Nucleus accumbens (tissue), 56 donors: ENCODE measurements at places on chromosomes 6 and 20.

GRCh38 chr6:121652223-121652622 is 216.8 kb downstream of the GJA1 start:
- DNase-seq = no peak

GRCh38 chr6:105022416-105022815 is 65.5 kb downstream of the LIN28B start:
- DNase-seq = no peak

GRCh38 chr6:131733376-131734016 is 22.7 kb upstream of the CTAGE9 start:
- DNase-seq = peak; percentile 66

DNA sequence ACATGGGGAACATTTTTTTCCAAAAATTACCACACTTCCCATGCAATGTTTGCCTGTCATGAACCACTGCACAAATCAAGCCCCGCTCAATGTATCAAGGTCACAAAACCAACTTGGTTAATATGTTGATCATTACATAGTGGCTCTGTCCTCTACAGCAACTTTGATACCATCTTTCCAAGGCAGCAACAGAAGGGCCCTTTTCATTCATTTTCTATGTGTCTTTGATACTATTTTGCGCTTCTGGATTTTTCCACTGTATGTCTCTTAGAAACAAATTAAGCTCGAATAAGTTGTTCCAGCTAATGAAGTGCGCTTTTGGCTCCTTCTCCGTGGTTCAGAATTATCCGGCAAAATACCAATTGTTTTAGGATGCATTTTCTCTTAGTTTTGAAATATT is 1.5 kb downstream of the ZHX3 start:
- DNase-seq = no peak

GRCh38 chr6:53646606-53647005 is 18.9 kb downstream of the KLHL31 start:
- DNase-seq = no peak

GRCh38 chr6:137950581-137950980 is 83.5 kb downstream of the TNFAIP3 start:
- DNase-seq = no peak

GRCh38 chr6:43807228-43808061 is 37.4 kb downstream of the VEGFA start:
- no peak for DNase-seq

DNA sequence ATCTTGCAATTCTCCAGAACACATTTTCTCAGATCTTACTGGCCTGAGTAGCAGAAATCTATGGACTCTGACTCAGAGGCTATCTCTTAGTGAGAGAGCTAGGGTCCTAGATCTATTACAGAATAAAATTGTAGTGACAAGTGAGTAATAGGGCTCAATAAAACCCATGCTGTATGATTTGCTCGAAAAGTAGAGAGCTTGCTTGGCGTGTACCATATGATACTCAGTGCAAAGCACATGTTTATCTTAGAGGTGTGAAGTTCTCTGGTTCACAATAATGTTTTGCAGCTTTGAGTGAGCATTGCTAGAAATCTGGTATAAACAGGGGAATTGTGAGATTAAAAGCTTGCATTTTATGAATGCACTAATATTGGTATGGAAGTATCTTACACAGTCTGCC is 87.8 kb upstream of the PRSS16 start:
- no peak for DNase-seq

DNA sequence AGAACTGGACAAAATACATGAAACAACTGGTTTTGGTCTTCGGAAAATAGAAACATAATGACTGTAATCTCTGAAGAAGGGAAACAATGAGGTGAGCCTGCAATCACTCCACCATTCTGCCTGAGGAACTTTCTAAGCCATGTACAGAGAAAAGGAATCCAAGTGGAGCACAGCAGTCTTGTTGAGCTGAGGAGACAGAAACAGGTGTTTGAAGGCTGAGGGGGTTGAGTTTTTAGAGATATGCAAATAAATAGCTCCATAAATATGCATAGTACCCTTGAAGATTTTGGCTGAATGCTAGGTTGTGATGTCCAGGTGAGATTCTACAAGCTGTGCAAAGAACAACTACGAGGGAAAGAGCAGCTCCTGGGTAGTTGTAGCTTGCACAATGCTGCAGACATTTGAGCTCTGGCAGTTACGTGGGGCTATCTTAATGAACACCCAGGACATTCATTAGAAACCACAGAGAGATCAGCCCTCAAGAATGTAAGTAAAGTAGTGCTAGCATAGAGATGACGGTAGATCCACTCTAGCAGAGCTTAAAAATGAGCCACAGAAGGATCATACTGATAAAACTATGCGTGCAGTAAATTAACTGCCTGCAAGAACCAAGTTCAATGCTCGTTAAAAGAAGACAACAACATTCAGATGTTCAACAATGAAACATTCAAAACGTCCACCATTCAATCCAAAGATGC is 24.3 kb downstream of the TUBB2B start:
- no peak for DNase-seq

DNA sequence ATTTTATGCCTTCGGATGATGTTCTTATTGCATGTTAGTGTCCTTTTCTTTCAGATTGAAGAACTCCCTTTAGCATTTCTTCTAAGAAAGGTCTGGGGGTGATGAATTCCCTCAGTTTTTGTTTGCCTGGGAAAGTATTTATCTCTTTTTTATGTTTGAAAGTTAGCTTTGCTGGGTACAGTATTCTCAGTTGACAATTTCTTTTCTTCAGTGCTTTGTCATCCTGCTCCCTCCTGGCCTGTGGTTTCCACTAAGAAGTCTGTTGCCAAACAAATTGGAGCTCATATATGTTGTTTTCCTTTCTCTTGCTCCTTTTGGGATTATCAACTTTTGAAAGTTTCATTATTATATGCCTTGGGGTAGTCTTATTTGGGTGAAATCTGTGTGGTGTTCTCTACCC is 11.5 kb downstream of the GRM1 start:
- DNase-seq = no peak

GRCh38 chr6:168278904-168279303 is 40.7 kb downstream of the DACT2 start:
- DNase-seq = no peak

DNA sequence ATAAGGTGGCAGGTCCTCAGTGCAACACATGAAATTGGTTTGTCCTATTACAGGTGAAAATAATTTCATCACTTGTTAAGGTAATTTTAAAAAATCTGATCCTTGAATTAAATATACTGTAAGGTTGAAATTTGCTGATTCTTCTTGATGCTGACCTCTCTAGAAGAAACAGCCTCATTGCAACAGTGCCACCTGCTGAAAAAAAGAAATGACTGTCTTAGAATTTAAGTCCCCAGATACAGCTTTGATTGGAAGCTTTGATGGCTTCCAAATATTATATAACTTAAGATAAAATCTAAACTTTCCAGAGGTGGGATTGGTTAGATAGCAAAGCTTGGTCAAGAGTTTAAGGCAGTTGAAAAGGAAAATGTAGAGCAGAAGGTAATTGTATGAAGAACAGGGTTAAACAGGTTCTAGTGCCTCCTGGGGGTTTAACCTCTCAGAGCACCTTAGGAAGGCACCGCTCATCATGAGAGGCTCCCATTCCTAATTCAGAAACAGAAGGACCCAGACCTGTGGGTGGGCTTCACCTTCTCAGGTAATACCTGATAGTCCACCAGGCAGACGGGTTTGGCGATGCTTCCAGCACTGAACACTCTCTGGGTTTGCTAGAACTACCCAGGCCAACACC is 401.0 kb downstream of the PAX1 start:
- no peak for DNase-seq

DNA sequence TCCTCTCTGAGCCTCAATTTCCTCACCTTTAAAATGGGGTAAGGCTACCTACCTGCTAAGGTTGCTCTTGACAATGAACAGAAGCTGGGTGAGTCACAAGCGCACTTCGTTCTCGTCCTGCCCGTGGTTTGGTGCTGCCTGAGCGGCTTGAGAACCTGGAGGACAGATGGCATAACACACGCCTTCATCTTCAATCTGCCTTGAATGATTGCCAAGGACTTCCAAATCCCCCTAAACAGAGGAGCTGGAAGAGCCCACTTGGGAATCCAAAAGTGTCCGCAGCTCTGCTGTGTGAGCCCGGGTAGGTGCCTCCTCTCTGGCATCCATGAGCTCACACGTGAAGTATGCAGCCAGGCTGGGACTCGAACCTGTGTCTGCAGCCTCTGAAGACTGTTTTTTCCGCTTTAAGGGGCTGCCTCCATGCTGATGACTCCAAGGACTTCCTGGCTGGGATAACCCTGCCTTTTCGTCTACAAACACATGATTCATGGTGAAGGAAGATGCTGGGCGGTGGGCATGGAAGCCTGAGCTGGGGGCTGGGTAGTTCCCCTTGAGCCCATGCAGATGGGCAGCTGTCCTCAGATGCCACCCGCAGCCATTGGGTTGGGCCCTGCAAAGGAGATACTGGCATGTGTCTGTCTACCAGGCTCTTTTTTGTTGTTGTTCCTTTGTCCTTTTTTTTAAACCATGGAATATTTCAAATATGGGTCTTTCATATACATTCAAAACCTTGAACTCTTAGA is 25.3 kb upstream of the CSNK2A1 start:
- no peak for DNase-seq

DNA sequence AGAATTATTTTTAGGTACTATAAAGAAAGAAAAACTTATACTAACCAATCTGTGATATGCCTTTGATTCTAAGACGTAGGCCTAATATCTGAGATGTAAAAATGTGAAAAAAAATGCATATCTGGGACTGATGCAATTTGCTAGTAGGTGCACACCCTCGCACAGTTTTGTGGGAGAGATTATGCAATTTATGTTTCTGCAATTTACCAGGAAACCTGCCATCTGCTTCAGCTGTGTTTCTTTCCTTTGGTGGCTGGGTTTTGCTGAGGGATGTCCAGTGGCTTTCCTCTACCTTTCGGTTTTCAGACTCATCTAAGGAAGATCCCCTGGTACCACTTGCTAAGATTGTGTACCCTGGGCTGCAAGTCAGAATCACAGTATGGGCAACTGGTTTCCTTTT is 186.9 kb downstream of the ZFP64 start:
- no peak for DNase-seq

GRCh38 chr6:144285798-144286502 is 815 bp downstream of the UTRN start:
- DNase-seq = peak; percentile 31

DNA sequence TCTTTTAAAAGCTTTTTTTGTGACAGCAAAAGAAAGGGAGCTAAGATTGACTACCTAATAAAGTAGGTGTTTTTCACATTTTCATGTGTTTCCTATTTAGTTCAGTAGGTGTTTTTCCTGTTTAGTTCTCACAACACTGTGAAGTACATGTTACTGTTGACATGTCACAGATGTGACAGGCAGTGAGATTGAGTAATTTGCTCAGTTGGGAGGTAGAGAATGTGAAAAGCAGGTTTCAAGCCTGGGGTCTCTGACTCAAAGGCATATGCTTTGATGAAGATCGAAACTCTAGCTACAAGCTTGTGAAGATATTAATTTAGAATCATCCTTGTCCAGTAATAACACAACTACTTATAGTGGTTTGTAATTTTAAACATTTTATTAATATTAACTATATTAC is 43.1 kb downstream of the SLX4IP start:
- DNase-seq = no peak

- DNase-seq = no peak
Measured at GRCh38 chr6:143023695-143024094, 37.0 kb upstream of the AIG1 start.

DNA sequence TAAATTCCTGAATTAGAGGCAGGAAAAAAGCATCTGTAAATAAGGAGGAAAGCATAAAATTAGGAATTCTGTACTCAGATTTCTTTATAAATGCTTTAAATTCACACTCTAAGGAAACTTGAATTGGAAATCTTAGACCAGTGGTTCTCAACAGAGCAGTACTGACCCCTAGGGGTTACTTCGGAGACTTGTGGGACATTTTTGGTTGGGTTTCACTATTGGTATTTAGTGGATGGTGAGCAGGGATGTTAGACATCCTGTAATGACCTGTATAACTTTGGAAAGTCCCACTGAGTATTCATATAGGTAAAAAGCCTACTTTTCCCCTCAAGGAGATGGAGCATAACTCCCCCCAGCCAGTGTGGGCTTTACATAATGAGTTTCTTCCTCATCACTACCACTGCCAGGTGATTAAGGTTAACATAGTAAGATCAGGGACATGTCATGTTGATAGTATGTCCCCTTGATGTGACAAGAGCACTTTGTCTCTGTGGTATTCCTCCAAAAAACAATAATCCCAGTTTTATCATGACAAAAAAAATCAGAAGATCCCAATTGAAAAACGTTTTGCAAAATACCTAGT is 31.0 kb downstream of the GLO1 start:
- DNase-seq = no peak

GRCh38 chr6:56361812-56362211 is 114.4 kb upstream of the COL21A1 start:
- no peak for DNase-seq

DNA sequence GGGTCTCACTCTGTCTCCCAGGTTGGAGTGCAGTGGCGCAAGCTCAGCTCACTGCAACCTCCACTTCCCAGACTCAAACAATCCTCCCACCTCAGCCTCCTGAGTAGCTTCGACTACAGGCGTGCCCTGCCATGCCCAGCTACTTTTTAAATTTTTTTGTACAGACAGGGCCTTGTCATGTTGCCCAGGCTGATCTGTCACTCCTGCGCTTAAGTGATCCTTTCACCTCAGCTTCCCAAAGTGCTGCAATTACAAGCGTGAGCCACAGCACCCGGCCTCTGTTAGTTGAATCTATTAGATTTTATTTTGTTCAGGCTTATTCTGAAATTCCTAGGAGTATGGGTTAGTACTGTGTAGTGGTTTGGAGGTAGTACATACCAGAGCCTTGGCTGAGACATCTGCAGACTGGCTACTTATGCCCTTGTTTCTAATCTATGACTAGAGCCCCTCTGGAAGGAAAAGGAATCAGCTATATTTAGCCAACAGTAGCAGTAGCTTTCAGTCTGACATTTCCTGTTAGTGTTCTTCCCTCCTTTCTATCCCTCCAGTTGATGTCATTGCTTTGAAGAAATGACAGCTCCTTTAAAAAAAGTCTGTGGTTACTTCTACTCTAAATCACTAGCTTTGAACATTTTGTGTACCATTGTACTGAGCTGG is 74.4 kb downstream of the ITCH start:
- no peak for DNase-seq

DNA sequence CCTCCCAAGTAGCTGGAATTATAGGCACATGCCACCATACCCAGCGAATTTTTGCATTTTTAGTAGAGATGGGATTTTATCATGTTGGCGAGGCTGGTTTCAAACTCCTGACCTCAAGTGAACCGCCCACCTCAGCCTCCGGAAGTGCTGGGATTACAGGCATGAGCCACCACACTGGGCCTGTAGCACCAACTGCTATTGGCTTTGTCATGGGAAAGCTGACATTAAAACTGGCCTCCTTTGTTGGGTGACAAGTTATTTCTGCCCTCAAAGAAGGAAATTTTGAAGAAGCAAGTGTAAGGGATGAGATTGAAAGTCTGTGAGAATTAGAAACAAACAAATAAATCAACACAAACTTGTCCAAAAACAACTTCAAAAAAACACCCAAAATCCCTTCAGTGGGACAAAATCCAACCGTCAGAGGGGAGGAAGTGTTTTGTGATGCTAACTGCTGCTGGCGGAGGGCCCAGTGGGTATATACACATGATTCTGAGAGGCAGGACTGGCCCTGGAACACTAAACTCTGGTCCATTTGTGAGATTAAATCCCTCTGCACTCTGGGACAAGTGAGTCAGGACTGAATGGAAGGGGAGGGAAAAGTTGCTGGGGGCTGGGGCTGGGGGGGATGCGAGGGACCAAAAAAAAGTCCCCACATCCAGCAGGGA is 87.5 kb upstream of the NAA20 start:
- peak; percentile 26 for DNase-seq

- no peak for DNase-seq
Measured at GRCh38 chr6:3683331-3683730, 68.2 kb downstream of the PXDC1 start.

GRCh38 chr20:33010133-33010504 is 2.6 kb downstream of the BPIFB2 start:
- no peak for DNase-seq

- DNase-seq = no peak
Measured at GRCh38 chr6:138666636-138667035, 106.9 kb upstream of the CCDC28A start.
